ENCODE measurements at places on chromosomes 6 and 20.

DNA sequence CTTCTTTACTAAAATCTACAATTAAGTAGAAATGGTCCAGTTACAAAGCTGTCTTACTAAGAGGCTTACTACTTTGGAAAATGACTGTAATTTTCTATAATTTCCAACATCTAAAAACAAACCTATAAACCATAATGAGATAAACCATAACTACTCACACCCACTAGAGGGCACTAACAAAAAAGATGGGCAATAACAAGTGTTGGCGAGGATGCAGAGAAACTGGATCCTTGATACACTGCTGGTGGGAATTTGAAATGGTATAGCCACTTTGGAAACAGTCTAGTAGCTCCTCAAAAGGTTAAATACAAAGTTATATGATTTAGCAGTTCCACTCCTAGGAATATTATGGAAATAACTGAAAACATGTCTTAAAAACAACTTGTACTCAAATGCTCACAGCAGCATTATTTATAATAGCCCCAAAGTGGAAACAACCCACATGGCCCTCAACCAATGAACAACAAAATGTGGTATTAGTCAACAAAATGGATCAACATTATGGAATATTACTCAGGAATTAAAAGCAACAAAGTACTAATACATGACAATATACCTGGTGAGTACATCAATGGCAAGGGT, 50.6 kb downstream of the GJA10 start:
- no peak for DNase-seq

DNA sequence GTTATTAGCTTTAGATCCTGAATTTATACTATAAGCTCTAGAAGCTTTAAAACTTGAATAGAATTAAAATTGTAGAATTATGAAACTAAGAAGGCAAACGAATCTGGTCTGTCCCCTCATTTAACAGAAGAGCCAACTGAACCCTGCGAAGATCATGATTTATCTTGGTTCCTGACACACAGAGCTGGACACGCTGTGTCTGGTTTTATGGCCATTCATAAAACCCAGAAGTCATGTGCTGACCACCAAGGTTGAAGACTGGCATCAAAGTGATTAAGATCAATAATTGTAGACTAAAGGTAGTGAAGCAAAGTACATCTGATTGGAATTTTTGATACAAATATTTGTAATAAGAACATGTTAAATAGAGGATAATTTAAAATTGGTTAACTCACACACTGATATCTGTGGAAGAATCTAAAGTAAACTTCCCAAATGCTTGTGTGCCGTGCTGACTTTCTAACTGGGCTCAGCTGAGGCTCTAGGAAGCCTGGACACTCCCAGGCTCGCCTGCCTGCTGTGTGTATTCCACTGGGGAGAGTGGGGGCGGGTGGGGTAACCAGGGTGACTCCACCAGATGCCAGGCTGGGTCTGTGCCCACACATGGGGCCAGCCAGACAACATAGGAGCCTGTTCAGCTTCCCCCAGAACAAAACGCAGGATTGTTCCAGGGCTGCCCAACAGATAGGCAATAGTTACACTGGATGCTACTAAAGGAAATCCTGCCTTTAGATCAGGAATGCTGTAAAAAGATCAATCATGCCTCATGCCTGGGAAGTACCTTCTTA, 42.1 kb upstream of the SLC22A3 start:
- DNase-seq = no peak

- no peak for DNase-seq
These were observed 84.3 kb downstream of the CARMIL1 start for GRCh38 chr6:25363427-25363826.

GRCh38 chr6:1574890-1575209, 34.9 kb upstream of the FOXC1 start:
- no peak for DNase-seq

DNA sequence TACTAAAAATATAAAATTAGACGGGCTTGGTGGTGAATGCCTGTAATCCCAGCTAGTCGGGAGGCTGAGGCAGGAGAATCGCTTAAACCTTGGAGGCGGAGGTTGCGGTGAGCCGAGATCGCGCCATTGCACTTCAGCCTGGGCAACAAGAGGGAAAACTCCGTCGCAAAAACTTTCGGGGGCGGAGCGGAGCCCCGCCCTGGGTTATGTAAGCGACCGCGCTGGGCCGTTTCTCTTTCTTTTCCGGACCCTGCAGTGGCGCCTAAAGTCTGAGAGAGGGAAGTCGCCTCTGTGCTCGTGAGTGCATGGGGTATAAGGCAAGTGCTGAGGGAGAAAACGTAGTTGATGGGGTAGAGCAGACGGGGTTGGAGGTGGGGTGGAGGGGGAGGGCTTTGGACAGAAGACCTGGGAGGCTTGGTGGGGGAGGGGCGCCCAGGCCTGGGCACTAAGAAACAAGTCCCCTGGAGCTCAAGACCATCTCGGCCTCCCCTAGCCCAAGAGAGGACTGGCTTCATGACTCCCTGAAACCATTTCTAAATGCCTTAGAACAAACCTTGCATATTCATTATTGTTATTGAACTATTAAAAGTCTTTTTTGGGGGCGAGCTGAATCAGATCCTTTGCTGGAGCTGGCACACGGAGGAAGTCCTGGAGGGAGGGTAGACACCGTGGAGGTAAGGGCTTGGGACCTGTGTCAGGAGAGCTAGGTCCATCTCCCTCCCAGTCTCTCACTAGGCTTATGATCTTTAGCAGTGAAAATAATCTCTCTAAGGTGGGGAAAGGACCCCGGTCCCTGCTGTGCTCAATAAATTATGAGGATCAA, 2.7 kb upstream of the MICA start:
- DNase-seq = peak; percentile 53

DNA sequence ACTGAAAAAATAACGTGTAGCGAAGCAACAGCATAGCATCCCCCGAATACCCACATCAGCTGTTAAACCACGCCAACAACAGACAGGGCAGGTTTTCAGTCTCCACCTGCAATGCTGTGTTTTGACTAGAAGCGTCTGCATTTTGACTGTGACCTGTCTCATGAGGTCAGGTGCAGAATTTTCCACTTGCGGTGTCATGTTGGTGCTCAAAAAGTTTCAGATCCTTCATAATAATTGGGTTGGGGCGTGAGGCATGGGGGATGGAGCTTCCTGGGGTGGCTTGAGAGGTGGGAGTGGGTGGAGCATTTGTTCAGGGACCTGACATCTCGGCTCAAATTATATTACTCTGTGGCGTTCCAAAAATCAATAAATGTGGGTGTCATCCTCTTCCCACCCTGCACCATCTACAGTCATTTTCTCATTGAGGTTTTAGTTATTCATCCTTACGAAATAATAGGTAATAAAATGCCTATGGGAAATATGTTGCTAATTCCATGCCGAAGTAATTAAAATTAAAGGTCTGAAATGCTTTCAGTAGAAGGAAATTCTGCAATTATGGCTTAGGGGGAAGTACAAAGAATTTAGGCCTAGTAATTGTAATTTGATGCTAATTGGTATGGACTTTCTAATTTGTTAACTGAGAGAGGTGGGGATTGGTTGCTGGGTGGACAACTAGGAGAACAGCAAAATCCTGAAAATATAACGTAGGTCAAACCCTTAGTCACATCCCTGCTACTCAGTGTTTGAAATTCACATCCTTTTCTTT, 81.0 kb downstream of the TIAM2 start:
- no peak for DNase-seq

DNA sequence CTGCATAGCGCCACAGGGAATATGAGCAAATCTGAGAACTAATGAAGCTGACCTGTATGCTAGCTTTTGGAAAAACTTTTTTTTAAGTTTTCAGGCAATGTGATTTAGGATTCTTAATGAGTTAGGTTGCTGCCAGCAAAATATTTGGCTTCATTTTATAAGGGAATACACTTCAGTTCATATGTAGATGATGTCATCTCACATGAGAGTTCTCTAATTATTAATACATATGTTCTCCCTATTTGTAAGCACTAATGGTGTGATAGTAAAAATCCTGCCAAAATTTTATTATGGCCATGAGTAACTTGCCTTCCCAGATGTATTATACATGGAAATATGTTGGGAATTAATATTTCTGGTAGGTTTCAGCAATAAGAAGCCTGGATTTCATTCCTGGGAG, 573.8 kb downstream of the EPM2A start:
- DNase-seq = no peak

GRCh38 chr20:57818418-57819181, 108.8 kb upstream of the PMEPA1 start:
- no peak for DNase-seq

GRCh38 chr6:165469483-165469882, 160.1 kb upstream of the C6orf118 start:
- DNase-seq = no peak

DNA sequence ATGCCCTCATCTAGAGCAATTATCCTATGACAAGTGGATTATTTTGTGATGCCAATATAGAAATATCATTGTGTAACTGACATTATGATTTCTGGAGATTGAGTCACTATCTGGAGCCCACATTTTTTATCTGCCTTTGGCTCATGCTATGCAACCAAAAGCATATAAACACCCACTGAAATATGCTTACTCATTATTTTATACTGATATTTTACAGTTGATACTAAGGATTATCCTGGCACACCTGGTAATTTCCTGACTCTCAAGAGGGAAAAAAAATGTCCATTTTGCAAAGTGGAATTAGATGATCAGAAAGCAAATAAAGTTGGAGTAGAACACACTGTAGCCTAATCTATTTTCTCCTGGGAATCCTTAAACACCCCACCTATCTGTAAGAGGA, 154.5 kb downstream of the PKHD1 start:
- no peak for DNase-seq

GRCh38 chr20:3106185-3106584, 21.7 kb upstream of the AVP start:
- no peak for DNase-seq

- no peak for DNase-seq
These were observed 43.4 kb downstream of the PTK7 start for GRCh38 chr6:43119482-43119881.

- no peak for DNase-seq
These were observed 56.1 kb downstream of the PHACTR3 start for GRCh38 chr20:59660471-59660870.

DNA sequence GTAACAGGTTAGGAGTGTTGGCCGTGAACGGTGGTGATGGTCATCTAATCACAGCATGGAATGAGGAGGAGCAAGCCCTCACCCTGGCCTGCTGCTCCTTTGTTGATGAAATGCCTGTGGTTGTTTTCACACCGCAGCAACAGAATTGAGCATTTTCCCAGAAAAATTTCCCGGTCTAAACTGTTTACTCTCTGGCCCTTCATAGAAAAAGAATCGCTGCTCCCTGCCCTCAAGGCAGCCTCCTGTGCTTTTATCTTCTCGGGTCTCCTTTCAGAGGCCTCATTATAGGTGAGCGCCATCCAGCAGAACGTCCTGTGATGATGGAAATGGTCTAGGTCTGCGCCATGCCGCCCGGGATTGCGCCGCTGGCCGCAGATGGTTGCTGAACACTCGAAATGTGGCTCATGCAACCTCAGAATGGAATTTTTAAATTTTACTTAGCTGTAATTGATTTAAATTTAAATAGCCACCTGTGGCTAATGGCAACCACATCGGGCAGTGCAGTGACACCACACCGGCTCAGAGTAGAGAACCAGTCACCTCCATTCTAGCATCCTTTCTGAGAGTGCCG, 30.2 kb downstream of the PHACTR3 start:
- no peak for DNase-seq

GRCh38 chr20:39270837-39271604, 308.9 kb downstream of the DHX35 start:
- DNase-seq = no peak

DNA sequence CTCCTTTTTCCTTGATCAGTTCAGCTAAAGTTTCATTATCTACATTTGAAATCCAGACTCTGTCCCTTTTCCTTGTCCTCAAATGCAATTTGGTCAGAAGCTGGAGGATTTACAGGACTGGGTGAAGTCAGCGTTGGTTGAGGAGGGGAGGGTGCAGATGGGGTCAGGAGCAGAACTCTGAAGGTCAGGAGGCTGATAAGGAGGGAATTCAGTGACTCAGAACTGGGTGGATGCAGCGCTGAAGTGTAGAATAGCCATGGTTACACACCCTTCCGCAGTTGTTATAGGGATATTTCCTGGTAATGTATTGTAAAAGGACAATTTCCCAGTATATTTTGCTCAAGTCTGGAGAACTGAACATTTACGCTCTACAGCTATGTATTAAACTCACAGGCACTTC, 133.1 kb upstream of the FOXA2 start:
- DNase-seq = no peak

DNA sequence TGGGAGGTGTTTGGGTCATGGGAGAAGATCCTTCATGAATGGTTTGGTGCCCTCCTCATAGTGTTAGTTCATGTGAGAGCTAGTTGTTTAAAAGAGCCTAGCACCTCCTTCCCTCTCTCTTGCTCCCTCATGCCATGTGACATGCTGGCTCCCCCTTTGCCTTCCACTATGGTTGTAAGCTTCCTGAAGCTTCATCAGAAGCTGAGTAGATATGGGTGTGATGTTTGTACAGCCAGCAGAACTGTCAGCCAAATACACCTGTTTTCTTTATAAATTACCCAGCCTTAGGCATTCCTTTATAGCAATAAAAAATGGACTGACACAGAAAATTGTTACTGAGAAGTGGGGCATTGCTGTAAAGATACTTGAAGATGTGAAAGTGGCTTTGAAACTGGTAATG, 731.1 kb upstream of the FLRT3 start:
- DNase-seq = no peak

GRCh38 chr6:148580442-148580841, 166.4 kb upstream of the UST start:
- no peak for DNase-seq

DNA sequence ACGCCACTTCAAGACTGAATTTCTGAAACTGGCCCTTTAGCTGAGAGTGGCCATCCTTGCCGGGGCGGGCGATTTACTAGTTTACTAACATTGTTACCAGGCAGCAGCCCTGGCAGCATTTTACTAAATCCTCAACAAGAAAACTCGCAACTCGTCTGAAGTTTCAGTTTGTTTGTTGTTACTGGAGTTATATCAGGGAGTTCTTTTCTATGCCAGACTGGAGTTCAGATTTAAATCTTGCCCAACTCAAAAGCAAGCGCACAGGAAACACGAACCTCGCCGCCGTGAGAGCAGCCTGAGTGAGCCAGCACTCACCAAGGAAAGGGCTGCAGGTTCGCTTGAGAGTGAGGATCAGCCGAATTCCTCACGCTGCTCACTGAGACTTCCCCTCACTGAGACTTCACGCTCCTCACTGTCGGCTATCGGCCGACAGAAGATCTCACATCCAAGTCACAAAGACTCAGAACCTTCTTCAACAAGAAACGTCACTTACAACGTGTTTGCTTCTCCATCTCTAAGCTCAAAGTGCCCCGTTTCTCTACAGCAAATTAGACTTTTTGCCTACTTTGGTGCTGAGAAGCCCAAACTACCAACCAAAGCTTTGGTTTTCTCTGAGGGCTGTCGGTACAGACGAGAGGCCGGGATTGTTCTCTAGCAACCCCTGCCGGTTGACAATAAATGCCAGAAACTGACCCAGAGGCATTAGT, 78.9 kb downstream of the OLIG3 start:
- peak; percentile 35 for DNase-seq

- DNase-seq = no peak
These were observed 5.2 kb downstream of the FOXO3 start for GRCh38 chr6:108565893-108566292.

GRCh38 chr6:10719296-10719963, 3.4 kb upstream of the TMEM14C start:
- DNase-seq = no peak

Measured in activated CD8-positive, alpha-beta memory T cell treated with anti-CD3 and anti-CD28 coated beads for 4 hours (primary cell).